ENCODE measurements at places on chromosomes 4 and X. TPM values are rescaled to one million over a fixed set of nuclear protein-coding genes. Genes with fewer than 3 reads are reported as not detected.
A peak's percentile ranks its signal among the peaks of the same experiment; 100 is the strongest.

LRAT gene
- total RNA-seq, result not detected

DNA sequence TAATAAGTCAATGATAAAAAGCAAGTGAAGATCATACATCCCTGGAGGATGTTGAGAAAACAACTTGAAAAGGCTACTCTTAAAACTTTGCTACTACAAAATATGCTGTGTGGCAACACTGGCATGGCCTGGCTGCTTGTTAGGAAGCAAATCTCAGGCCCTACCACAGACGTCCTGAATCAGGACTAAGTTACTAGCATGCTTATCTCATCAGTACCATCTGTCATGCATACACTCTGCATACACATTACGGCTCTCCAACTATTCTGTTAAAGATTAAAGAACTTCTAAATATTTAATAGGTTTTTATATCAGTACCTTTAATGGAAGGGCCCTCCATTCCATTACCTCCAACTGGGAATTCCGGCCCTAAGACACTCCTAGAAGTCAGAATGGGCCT, 8.2 kb downstream of the PAPSS1 start:
- no peaks in the 10 kb centered on the region for H3K27me3 ChIP-seq
- H3K36me3 ChIP-seq, result no peaks in the 10 kb centered on the region
- H3K4me3 ChIP-seq, result no peak overlapping the region
- H3K4me1 ChIP-seq, result no peaks in the 10 kb centered on the region
- no peak for DNase-seq

DNA sequence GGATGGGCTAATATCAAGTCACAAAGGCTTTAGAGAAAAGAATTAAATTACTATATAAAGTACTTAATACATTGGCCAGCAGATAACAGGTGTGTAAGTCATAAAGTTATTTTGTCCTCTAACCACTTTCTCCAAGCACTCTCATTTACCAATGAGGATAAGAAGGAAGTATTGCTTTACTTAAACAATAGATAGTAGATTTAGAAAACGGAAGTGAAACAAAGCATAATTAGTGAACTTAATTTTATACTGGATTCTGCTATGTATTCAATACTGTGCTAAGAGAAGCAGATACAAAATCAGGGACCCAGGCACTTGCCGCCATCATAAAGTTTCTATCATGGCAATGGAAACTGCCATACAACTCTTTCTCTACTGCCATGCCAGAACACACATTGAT, 24.0 kb downstream of the AFM start:
- H3K36me3 ChIP-seq, result no peaks in the 10 kb centered on the region
- DNase-seq, result no peak
- no peak overlapping the region for H3K27ac ChIP-seq
- no peaks in the 10 kb centered on the region for H3K27me3 ChIP-seq
- H3K4me3 ChIP-seq, result no peak overlapping the region

- no peaks in the 10 kb centered on the region for H3K27me3 ChIP-seq
- H3K4me1 ChIP-seq, result no peaks in the 10 kb centered on the region
- no peaks in the 10 kb centered on the region for H3K36me3 ChIP-seq
- DNase-seq, result no peak
These were observed 105.6 kb downstream of the ANXA10 start for GRCh38 chr4:168197926-168198325.

DNA sequence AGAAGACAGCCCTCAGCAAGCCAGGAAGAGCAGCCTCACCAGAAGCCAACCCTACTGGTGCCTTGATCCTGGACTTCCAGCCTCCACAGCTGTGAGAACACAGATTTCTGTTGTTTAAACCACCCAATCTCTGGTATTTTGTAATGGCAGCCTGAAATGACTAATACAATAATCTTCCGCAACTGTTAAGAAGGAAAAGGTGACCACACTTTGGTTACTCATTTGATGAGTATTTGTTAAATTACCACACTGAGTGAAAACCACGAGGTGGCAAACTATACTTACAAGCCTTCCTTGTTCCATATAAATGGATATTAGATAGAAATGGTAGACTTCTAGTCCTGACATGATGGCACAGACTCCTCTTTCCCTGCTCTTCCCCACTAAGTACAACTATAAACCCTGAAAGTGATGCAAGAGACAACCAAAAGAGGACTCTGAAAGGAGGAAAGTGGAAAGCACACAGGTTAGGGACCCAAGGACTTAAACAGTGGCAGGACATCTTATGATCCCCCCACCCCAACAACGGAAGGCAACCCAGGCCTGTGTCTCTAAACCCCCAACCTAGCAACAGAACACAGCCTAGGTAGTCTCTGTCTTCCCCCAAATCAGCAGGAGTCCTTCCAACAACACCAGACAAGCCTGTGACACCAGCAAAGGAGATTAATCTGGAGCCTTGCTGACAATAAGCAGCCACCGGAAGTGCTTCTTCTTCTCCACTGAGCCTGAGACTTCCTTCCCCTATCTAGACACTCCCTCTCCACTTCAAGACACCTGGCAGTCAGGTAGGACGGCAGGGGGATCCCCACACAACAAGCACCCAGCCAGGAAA, 12.3 kb downstream of the ZNF182 start:
- H3K27me3 ChIP-seq, result no peaks in the 10 kb centered on the region
- H3K4me1 ChIP-seq, result no peaks in the 10 kb centered on the region
- peaks cover 14% of the 10 kb centered on the region for H3K36me3 ChIP-seq

- H3K27me3 ChIP-seq, result peaks cover 39% of the 10 kb centered on the region
- H3K27ac ChIP-seq, result no peak overlapping the region
- H3K4me1 ChIP-seq, result peaks cover 5% of the 10 kb centered on the region
- H3K36me3 ChIP-seq, result no peaks in the 10 kb centered on the region
These were observed 1.4 kb upstream of the HHIP start for GRCh38 chr4:144644368-144645101.

DNA sequence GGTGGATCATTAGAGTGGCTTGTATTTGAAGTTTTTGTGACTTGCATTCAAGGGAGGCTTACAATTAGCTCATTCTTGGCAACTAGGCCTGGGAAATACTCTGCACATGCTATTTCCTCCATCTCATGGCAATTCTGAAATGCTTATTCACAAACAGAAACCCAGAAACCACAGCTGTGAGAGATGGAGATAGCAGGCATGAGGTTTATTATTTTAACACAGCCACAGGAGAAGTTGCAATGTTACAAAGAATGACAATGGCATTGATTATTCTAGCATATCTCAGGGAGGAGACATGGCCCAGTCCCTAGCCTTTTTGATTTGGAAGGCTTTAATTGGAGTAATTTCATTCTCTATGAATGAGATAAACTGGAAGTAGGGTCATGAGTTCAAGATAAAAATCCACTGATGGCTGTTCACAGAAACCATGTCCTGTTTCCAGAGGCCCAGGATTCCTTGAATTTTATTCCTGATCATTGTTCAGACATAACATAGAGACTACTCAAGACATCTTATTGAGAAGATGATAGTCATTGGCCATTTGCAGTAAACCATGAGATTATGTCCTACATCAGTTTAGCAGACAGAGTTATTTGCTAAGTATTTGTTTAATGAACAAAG, 123.9 kb downstream of the MID1 start:
- no peaks in the 10 kb centered on the region for H3K36me3 ChIP-seq
- H3K4me3 ChIP-seq, result no peak overlapping the region
- no peaks in the 10 kb centered on the region for H3K27me3 ChIP-seq
- no peak for DNase-seq
- no peaks in the 10 kb centered on the region for H3K4me1 ChIP-seq
- no peak overlapping the region for H3K27ac ChIP-seq

DNA sequence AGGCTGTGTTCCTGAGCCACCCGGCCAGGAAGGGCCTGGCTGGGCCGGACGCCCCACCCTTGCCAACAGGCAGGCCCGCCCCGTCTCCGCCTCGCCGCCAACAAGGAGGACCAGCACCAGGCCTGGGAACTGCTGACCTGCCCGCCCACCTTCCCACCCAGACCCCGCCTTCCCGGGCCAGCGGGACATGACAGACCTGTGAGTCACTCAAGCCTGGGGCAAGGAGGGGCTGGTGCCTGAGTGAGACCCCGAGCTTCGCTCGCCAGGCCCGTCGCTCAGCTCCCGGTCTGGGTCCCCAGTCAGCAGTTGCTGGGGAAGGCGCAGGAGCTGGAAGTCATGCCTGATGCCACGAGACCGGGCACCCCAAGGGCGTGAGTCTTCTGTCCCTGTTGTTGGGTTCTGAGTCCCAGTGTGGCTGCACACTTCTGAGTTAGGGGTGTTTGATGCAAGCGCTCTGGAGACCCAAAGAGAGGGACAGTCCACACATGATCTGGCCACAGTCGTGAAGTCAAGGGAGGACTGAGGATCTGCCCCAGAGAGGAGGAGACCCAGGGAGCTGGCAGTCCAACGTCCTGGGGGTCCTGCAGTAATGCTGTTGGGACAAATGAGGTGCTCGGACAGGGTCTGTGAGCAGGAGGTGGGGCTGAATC, at the start of gene DNASE1L1:
Gene DNASE1L1 (minus strand): TSS at position 33 of the 650 bp plus-strand sequence. CDS start 3,686 bp downstream, outside the sequence.
- peaks cover 6% of the 10 kb centered on the region for H3K36me3 ChIP-seq
- no peaks in the 10 kb centered on the region for H3K27me3 ChIP-seq
- H3K4me3 ChIP-seq, result peak within 1 kb of the TSS; percentile 48
- DNase-seq, result peak; percentile 83

GRCh38 chrX:122552286-122552800, 631.7 kb upstream of the GRIA3 start:
- H3K4me3 ChIP-seq, result no peak overlapping the region
- H3K36me3 ChIP-seq, result no peaks in the 10 kb centered on the region
- H3K27me3 ChIP-seq, result no peaks in the 10 kb centered on the region
- DNase-seq, result no peak
- H3K4me1 ChIP-seq, result no peaks in the 10 kb centered on the region

DNA sequence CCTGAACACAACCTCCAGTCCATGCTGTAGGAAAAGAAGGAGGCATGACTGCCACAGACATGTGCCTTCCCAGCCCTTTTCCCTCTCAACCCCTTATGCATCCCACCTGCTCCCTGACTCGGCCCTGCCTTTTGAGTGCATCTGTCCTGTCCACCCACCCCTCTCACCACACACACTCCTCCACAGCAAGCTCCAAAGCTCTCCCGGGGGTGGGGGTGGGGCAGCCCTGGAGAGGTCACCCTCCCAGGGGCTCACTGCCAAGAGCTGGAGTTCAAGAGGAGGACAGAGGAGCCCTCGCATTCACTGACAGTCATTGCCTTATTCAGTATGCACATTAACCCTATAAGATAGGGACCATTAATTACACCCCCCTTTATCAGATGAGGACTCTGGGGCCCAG, 46.6 kb upstream of the MAMLD1 start:
- H3K4me3 ChIP-seq, result no peak overlapping the region
- no peaks in the 10 kb centered on the region for H3K27me3 ChIP-seq
- H3K36me3 ChIP-seq, result no peaks in the 10 kb centered on the region

- H3K4me1 ChIP-seq, result no peaks in the 10 kb centered on the region
- no peaks in the 10 kb centered on the region for H3K36me3 ChIP-seq
- no peak overlapping the region for H3K4me3 ChIP-seq
- no peak for DNase-seq
- no peak overlapping the region for H3K27ac ChIP-seq
These were observed 184.7 kb downstream of the ARHGAP6 start for GRCh38 chrX:11481035-11481434.

Data from heart left ventricle (tissue), 16 donors.